ENCODE measurements at places on chromosomes 16 and 17. TPM values are rescaled to one million over a fixed set of nuclear protein-coding genes. Genes with fewer than 3 reads are reported as not detected.

Gene TBC1D3H
- not detected for total RNA-seq

Gene HEXIM1
- 19.1 TPM for total RNA-seq

Gene ETV4
- total RNA-seq: 0.42 TPM

Gene WFIKKN2
- total RNA-seq: not detected

Gene TUBG1
- 44.5 TPM for total RNA-seq

Gene BTBD17
- not detected for total RNA-seq

Gene PRSS22
- 0.18 TPM for total RNA-seq

Gene BOLA2
- 6.6 TPM for total RNA-seq

Gene PLA2G10
- not detected for total RNA-seq

Gene ZFP3
- 0.92 TPM for total RNA-seq

Gene CDH8
- not detected for total RNA-seq

Gene TRAF7
- 42.7 TPM for total RNA-seq

Gene GFAP
- 0.28 TPM for total RNA-seq

GRCh38 chr16:75266738-75267630 lies 15.6 kb upstream of the BCAR1 start:
- no peak overlapping the region for H3K27ac ChIP-seq
- peaks cover 30% of the 10 kb centered on the region for H3K4me1 ChIP-seq
- peak overlapping the region; percentile 98 for H3K4me3 ChIP-seq
- DNase-seq: no peak
- H3K36me3 ChIP-seq: no peaks in the 10 kb centered on the region
- H3K27me3 ChIP-seq: no peaks in the 10 kb centered on the region

- no peaks in the 10 kb centered on the region for H3K4me1 ChIP-seq
- H3K27me3 ChIP-seq: no peaks in the 10 kb centered on the region
- no peak overlapping the region for H3K4me3 ChIP-seq
Measured at GRCh38 chr17:47837401-47838039, 3.6 kb downstream of the SCRN2 start.

DNA sequence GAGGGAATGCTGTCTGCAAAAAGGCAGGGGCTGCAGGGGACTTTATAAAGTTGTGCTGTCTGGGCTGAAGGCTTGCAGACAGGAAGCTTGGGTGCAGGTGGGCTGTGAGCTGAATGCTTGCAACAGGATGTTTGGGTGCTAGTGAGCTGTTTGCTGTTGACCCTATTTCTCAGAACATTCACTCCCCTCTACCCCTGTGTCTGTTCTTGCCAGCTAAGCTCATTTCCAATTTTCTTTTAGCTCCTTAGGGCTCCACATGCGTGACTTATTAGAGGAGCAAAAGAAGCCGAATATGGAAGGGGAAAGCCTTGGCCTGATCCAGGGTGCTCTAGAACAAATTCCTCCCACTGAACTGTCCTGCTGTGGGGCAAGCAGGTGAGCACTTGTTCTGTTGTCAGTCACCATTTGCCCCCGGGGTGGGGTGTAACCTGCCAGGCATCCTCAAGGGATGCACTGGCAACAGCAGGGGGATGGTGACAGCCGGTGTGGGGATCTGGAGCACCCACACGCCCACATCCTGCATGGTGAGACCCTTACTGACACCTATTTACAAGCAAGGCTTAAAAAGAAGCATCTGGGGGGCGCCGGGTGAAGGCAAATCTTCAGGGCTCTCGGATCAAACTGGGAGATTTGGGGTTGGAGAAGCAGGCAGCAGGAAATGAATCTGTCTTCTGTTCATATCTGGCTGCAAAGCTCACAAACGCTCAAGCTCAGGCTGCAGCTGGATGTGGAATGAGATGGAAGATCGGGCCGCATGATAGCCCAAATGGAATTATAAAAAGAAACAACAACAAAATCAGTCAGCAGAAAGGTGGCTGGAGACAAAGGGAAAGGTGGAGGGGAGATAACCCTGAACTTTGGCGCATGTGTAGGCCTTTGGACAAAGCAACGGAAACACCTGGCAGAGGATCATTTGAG lies 21.1 kb upstream of the NUP93 start:
- no peaks in the 10 kb centered on the region for H3K36me3 ChIP-seq
- H3K4me1 ChIP-seq: no peaks in the 10 kb centered on the region
- no peak for DNase-seq
- H3K4me3 ChIP-seq: no peak overlapping the region

GRCh38 chr17:57892146-57892819 lies 42.4 kb upstream of the MRPS23 start:
- H3K27me3 ChIP-seq: no peaks in the 10 kb centered on the region
- H3K4me3 ChIP-seq: no peak overlapping the region
- peak overlapping the region; percentile 35 for H3K27ac ChIP-seq
- peak; percentile 79 for DNase-seq
- H3K36me3 ChIP-seq: no peaks in the 10 kb centered on the region
- no peaks in the 10 kb centered on the region for H3K4me1 ChIP-seq

DNA sequence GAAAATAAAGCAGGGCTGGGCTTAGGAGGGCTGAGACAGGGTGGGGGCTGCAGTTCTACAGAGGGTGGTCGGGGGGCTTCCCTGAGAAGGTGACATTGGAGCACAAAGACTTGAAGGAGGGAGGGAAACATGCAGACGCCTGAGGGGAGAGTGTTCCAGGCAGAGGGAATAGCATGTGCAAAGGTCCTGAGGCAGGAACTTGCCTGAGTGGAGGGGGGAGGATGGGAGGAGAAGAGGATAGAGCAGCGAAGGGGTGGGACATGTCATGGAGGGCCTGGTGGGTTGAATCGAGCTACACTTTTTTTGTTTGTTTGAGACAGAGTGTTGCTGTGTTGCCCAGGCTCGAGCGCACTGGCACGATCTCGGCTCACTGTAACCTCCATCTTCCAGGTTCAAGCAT lies 33.0 kb downstream of the GINS3 start:
- no peaks in the 10 kb centered on the region for H3K4me1 ChIP-seq
- no peaks in the 10 kb centered on the region for H3K27me3 ChIP-seq
- no peak overlapping the region for H3K27ac ChIP-seq

GRCh38 chr16:2915196-2915929 lies 3.6 kb downstream of the FLYWCH1 start:
- H3K4me3 ChIP-seq: no peak overlapping the region
- no peaks in the 10 kb centered on the region for H3K27me3 ChIP-seq
- no peak overlapping the region for H3K27ac ChIP-seq
- no peak for DNase-seq
- peaks cover 6% of the 10 kb centered on the region for H3K4me1 ChIP-seq

DNA sequence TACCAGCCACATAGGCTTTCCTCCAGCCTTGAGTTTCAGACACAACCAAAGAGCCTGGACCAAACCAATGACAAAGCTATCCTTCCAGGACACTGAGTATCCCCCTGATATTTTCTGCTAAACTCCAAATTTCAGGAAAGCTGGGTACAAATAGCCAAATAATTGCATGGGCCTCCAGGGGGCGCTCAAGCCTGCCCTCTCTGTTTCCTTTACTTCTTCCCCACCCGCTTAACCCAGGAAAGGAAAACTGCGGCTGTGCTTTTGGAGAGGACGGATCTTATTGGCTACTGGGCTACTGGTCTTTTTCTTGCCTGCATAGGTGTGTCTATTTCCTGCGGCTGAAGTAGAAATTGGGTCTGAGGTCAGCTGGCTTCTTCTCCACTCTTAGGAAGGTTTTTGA lies 30.1 kb downstream of the GNGT2 start:
- H3K27me3 ChIP-seq: no peaks in the 10 kb centered on the region
- DNase-seq: peak; percentile 52
- H3K27ac ChIP-seq: no peak overlapping the region
- no peak overlapping the region for H3K4me3 ChIP-seq
- no peaks in the 10 kb centered on the region for H3K36me3 ChIP-seq
- no peaks in the 10 kb centered on the region for H3K4me1 ChIP-seq

DNA sequence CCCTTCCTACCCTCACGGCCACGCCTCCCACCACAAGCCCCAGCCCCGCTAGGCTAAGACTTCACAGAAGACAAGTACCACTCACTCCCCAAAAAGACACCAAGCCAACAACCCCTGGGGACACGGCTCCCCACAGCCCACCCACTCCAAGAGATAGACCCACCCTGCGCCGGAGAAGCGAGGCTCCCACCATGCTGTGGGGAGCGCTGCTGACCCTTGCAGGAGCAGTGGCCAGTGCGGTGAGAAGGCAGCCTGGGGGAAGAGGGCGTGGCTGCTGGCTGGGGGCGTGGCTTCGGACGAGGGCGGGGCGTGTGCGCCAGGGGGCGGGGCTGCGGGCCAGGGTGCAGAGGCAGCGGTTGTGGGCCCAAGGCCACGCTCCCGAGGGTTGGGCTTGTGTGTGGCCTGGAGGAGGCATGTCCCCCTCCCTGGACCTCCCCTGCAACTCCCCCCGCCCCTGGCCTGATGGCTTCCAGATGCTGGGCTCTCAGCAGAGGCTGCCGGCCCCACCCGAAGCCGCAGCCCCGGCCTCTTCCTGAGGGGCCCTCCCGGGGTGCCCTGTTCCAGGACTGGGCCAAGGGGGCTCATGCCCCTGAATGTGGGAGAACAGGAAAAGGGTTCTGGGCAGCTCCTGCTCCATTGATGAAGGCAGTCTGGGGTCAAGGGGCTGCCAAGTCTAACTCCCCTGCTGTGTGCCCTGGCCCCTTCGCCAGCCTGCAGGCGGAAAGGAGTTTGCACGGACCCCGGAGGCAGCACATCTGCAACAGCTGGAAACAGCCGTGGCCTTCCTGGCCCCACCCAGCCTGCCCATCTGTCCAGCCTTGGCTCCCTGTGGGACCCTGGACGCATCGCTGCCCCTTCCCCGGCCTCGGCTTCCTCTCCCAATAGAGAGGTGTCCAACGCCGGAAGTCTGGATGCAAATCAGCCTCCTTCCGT lies 9.1 kb downstream of the TFAP4 start:
- DNase-seq: peak; percentile 32
- H3K27ac ChIP-seq: no peak overlapping the region
- no peaks in the 10 kb centered on the region for H3K36me3 ChIP-seq
- H3K4me3 ChIP-seq: no peak overlapping the region
- no peaks in the 10 kb centered on the region for H3K27me3 ChIP-seq

DNA sequence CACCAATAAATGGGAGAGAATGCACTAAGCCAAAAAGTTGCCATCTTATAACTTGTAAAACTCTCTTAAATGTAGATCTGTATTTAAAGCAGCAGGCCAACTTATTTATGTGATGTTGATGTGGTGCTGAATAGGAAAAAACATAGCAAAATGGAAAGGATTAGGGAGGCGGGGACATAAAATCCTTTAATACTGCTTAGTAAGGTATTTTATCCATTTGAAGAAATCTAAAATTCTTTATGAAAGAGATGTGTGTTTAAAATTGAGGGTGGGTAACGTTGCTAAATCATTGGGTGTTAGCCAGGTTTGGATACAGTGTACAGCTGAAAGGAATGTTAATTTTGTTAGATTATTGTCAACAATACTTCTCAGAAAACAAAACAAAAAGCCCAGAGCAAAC lies 14.3 kb downstream of the SNTB2 start:
- H3K4me3 ChIP-seq: no peak overlapping the region
- no peaks in the 10 kb centered on the region for H3K27me3 ChIP-seq
- H3K27ac ChIP-seq: no peak overlapping the region

DNA sequence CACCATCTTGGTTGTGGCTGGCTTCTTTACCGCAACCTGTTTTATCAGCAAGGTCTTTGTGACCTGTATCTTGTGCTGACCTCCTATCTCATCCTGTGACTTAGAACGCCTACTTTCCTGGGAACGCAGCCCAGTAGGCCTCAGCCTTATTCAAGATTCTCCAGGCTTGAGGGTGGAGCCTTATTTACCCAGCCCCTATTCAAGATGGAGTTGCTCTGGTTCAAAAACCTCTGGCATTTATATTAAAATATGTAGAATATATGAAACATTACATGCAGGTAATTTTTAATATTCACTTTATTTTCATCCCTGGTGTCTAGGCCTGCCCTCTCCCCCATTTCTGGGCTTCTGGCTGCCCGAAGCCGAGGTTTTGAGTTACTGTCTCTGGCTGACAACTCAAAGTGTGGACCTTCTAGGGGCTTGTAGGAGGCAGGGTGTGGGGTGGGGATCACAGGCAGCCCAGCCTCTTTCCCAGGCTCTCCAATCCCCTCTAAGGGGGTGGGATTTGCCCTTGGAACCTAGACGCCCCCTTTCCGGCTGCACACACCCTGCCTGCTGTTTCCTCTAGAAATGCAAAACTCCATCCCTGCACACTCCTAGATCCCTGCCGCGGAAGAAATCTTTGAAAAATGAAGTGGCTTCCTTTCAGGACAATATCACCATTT lies 152.0 kb downstream of the KCNJ12 start:
- no peak overlapping the region for H3K4me3 ChIP-seq
- H3K27ac ChIP-seq: no peak overlapping the region
- no peak for DNase-seq
- no peaks in the 10 kb centered on the region for H3K4me1 ChIP-seq
- no peaks in the 10 kb centered on the region for H3K27me3 ChIP-seq
- H3K36me3 ChIP-seq: no peaks in the 10 kb centered on the region

DNA sequence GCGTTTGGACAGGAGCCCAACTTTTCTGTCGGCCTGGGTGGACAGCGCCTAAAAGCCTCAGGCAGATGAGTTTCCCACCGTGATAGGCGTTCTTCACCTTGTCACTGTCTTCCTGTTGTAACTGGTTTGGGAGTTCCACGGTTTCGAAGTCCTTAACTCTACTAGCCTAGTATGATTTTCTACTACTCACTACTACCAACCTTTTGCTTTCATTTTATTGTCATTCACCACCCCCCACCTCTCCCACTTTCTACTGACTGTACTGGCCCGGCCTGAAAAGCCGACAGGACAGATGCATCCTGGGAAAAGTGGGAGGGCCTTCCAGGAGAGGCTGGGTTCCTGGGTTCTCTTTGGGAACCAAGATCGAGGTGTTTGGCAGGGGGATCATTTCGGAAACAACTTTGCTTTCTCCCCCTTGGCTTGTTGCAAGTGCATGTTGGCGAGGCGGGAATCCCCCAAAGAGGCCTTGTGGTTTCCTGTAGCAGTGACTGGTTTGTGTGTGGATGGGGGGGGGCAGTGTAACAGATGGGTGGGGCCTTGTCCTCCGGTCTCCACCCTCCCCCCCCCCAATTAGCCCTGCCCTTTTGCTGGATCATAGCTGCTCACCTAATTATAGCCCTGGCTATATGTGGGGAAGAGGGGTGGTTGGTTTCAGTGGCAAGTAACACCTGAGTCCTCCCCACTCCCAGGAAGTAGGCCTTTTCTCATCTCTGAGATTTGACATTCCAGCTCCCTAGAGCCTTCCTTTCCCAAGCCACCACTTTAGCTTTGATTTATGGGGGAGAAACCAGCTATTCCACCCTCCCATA lies 1.4 kb downstream of the EIF5A start:
- peak; percentile 65 for DNase-seq
- peak overlapping the region; percentile 97 for H3K4me3 ChIP-seq
- H3K27me3 ChIP-seq: no peaks in the 10 kb centered on the region
- H3K4me1 ChIP-seq: no peaks in the 10 kb centered on the region
- peaks cover 30% of the 10 kb centered on the region for H3K36me3 ChIP-seq

DNA sequence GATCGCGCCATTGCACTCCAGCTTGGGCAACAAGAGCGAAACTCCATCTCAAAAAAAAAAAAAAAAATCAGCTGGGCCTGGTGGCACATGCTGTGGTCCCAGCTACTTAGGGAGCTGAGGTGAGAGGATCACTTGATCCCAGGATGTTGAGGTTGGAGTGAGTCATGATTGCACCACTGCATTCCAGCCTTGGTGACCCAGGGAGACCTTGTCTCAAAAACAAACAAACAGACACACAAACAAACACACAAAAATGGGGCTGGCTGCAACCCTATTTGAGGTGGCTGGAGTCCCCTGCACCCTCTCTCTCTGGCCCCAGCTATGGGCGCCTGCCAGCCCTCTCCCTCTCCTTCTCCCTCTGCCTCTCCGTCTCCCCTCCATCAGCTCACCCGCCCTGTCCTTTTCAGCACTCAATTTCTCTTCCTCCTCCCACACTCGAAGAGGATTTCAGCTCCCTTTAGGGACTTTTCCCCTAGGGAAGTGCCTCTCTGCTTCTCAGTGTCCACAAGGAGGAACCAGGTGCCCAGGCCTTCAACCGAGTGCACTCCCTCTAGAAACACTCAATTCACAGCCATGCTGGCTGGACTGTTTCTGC lies 17.5 kb upstream of the TFAP4 start:
- no peaks in the 10 kb centered on the region for H3K27me3 ChIP-seq
- H3K4me3 ChIP-seq: no peak overlapping the region
- peaks cover 10% of the 10 kb centered on the region for H3K4me1 ChIP-seq
- no peaks in the 10 kb centered on the region for H3K36me3 ChIP-seq
